ENCODE measurements at places on chromosomes 7 and 10.

DNA sequence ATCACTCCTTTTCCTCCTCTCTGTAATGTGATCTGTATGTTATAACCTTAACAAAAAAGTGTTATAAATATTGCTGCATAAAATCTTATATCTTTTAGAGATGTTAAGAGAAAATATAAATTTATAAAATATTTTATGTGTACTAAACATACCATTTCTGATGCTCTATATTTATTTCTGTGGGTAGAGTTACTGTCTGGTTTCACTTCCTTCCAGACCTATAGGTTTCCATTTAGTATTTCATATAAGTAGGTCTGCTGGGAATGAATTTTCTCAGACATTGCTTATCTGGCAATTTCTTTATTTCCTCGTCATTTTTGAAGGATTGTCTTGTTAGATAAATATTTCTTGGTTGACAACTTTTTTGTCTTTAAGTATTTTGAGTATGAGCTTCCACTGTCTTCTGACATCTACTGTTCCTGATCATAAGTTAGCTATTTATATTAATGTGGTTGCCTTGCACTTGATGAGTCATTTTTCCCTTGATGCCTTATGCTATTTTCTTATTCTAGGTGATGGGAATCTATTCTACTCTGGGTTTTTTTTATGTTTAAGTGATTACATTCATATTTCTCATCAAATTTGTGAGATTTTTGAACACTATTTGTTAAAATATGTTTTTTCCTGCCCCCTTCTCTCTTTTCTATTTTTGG lies 11.2 kb upstream of the THSD7A start:
- no peak for DNase-seq

DNA sequence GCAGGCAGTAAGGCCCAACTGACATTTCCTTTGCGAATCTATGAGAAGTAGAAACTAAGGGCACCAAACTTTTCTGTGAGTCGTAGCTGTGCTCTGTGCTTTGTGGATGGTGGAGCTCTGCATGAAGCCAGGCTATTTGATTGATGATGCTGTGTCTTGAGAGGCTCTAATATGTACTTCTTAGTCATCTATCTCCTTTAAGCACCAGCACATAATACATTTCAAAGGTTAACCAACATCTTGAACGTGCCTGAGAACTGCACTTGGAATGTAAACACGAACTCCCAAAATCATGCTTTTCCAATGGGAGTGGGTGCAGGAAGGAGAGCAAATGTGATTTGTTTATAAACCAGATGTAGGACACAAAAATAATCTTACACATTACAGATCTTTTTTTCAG lies 411.6 kb downstream of the PARD3 start:
- DNase-seq = no peak

DNA sequence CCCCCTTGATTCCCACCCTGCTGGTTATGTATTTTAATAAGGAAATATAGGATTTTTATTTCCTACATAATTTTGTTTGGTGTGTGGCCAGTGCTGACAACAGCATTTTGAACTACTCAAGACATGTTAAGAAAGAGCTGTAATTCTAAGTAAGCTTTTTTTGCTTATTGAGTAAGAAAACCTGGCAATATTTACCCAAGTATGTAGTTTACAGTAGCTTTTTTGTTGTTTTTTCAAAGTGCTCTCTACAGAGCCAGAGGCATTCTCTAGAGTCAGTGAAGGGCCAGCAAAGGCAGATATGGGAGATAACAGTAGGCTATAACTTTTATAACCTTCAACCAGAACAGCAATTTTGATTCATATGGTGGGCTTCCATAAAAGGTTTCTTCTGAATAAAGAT lies 63.2 kb upstream of the TMEM168 start:
- no peak for DNase-seq

GRCh38 chr10:62225362-62225761 lies 43.3 kb downstream of the RTKN2 start:
- DNase-seq = no peak

DNA sequence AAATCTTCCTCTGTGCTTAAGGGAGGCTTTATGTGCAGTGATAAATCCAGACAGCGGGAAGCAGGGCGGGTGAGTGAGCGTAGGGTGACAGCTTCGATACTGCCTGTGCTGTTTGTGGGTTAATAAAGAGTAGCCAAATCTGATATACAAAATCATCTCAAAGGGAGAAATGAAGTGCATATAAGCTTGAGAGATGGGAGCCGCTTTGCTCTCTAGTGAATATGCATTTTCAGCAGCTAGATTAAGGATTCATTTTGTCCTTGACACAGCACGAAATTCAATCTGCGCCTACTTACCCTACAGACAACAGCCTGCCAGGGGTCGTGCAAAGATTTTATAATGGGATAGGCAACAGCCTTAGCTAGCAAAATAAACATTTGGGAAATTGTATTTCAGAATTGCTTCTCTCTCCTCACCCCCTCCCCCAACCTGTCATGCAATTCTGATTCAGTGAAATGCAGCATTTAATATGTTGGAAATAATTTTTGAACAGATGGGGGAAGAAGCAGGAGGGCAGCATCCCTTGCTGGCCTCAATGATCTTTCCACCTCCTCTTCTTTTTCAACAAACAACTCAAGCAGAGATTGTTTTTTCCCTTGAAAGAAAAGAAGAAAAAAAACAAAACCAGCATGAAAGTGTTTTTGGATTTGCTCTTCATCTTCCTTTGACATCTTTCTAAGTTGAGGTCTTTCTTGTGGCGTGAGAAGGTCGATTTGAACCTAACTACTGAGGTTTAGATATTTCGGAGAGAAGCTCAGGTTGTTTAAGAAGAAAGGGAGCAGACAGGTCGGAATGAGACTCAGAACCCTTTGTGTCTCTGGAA lies 117.9 kb downstream of the AOAH start:
- DNase-seq = peak; percentile 45

DNA sequence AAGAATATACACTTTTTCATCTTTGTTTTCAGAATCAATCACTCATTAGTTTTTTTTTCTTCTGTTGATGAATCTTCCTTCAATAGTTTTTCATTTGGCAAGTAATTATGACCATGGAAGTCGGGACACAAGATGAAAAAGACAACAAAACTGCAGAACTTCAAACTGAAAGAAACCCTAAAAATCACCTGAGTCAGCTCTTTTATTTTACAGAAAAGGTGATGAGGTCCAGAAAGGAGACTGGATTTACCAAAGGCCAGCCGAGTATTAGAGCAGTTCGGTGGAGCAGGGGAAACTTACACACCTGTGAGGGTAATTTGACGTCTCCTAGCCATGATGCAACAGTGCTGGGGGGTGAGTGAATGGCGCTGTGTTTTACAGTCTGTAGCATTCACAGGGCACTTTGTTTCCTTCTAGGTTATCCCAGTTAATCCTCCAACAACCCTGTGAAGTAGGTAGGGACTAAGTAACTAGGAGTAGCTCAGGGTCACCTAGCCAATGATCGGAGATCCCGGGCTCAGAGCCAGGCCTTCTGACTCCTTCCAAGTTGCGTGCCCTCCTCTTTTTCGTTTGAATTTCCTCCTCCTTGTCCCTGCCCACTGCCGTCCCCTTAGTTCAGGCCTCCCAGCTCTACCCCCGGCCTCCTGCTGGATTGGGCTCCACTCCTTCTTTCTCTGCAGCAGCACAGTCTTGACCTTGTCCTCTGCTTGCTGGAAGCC lies 14.0 kb downstream of the RBM20 start:
- DNase-seq = no peak

GRCh38 chr7:110974441-110974840 lies 116.5 kb upstream of the LRRN3 start:
- DNase-seq = no peak

GRCh38 chr10:114541081-114541796 lies 116.8 kb downstream of the ABLIM1 start:
- DNase-seq = no peak

- DNase-seq = no peak
Measured at GRCh38 chr7:106621393-106622132, 39.4 kb downstream of the CCDC71L start.

DNA sequence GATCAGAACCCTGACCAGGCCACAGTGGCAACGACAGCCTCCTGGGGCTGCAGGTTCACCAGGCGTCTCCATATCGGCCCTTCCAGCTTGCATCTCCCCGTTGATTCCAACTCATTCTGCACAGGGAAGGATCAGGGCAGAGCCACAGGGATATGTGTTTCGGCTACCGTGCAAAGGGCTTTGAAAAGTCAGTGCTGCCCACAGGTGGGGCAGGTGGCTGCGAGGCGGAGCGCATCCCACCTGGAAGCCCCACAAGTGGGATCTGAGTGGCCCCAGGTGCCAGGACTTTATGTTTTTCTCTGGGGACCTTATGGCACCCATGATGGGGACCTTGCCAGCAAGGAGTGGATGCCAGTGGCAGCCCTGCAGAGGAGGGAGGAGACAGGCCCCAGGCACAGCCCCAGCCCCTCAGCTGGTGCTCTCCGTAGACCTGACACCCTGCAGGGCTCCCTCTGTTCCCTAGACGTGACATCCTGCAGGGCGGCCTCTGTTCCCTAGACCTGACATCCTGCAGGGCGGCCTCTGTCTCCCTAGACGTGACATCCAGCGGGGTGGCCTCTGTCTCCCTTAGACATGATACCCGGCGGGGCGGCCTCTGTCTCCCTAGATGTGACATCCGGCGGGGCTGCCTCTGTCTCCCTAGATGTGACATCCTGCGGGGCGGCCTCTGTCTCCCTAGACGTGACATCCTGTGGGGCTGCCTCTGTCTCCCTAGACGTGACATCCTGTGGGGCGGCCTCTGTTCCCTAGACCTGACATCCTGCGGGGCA lies 189.4 kb downstream of the ELFN1 start:
- no peak for DNase-seq

DNA sequence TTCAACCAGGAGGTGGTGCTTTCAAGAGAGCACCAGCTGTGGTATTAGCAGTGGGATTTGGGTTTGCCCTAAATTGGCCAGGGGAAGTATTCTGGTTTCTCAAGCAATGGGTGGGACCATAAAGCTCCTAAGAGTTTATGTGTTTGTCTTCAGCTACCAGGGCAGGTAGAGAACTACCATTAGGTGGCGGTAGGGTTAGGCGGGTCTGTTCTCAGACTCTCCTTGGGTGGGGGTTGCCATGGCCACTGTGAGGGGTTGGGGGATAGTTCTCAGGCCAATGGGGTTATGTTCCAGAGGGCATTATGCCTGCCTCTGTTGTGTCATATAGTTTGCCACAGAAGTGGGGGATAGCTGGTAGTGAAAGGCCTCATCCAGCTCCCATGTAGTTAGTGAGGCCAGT lies 47.7 kb upstream of the BICC1 start:
- DNase-seq = no peak

- DNase-seq = no peak
Measured at GRCh38 chr7:152185558-152185957, 160.1 kb downstream of the GALNT11 start.

DNA sequence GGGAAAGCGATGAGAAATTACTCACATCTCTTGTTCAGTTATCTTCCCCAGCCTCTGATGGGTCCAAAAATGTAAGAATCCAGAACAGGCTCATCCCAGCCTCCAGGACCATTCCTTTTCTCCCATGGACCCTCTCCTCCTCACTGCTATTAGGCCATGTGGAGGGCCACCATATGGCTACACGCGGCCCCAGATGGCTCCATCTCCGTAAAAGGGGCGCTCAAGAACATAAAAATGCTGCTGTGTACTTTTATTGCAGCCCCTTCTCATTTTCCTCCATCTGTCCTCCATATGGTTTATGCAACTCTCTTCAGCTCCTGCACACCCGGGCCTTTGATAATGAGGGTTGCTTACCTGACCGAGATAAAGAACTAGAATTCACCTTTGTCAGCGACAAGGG lies 166.2 kb downstream of the RAPGEF5 start:
- no peak for DNase-seq

DNA sequence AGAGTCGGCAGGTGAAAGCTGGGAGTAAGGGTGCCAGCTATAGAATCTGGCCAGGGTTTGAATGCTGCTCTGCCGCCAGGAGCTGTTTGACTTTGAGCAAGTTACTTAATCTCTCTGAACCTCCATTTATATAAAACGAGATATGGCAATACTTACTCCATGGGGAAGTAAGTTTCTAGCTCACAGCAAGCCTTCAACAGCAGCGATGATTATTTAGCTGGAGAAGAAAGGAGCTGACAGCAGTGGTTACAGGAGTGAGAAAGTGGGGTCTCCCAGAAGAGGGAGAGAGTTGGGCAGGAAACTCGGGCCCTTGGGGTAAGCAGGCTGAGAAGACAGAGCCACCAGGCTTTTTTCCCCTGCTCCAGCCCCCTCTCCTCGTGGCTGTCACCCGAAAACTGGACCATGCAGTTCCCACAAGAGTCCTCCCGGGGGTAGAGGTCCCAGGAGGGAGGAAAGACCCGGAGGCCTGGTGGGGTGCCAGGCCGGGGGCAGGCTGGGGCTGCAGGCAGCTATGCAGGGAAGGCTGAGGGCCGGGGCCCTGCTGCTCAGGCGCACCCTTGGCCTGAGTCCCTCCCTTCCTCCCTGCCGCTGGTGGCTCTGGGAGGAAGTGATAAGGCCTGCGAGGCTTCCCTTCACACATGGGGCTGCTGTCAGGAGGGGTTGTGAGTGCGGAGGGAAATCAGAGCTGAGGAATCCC lies 3.5 kb downstream of the NOS3 start:
- DNase-seq = no peak

- no peak for DNase-seq
Measured at GRCh38 chr7:111229181-111229740, 138.3 kb downstream of the LRRN3 start.

DNA sequence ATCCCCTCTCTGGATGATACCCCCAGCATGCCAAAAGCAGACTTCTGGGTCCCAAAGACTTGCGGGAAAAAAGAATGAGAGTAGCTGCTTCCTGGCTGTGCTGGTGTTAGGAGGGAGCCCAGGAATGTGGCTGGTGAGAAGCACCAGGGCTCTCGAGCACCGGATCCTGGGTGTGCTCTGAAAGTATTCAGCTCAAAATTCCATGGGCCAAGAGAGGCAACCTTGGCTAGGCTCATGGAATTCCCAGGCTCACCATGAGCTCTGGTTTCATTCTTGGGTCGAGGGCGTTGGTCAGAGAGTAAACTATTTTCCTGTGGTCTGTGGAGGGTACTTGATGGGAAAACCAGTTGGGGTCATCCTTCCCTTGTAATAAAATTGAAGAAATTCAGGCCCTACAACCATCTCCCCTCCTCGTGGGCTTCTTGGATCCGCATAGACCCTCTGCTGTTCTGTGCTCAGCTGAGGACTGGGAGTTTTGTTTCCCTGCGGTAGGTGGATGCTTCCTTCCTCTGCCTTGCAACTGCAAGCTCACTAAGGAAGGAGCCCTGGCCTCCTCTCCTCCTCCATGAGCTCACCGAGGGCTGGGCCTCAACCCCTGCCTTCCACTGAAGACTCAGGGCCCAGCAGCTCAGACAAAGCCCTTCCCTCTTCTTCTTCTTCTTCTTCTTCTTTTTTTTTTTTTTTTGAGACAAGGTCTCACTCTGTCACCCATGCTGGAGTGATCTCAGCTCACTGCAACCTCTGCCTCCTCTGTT lies 34.5 kb upstream of the AQP1 start:
- DNase-seq = no peak

DNA sequence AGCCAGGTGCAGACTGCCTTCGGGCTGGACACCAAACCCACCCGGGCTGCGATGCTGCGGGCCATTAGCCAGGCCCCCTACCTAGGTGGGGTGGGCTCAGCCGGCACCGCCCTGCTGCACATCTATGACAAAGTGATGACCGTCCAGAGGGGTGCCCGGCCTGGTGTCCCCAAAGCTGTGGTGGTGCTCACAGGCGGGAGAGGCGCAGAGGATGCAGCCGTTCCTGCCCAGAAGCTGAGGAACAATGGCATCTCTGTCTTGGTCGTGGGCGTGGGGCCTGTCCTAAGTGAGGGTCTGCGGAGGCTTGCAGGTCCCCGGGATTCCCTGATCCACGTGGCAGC lies 50.0 kb downstream of the VWA2 start:
- DNase-seq = no peak

GRCh38 chr10:24947304-24948097 lies 4.9 kb downstream of the PRTFDC1 start:
- no peak for DNase-seq

GRCh38 chr7:77738871-77739270 lies 42.6 kb downstream of the RSBN1L start:
- DNase-seq = no peak

- no peak for DNase-seq
Measured at GRCh38 chr10:132867801-132868644, 74.3 kb downstream of the CFAP46 start.

All from DMS79 treated with DMSO at 0.1 percent for 48 hours (cell line).